ENCODE measurements at places on chromosomes 7 and 10.

GRCh38 chr10:6120691-6121090 is 31.9 kb downstream of the RBM17 start:
- no peak for DNase-seq

GRCh38 chr7:5143935-5144903 is 45.8 kb upstream of the WIPI2 start:
- DNase-seq = no peak

DNA sequence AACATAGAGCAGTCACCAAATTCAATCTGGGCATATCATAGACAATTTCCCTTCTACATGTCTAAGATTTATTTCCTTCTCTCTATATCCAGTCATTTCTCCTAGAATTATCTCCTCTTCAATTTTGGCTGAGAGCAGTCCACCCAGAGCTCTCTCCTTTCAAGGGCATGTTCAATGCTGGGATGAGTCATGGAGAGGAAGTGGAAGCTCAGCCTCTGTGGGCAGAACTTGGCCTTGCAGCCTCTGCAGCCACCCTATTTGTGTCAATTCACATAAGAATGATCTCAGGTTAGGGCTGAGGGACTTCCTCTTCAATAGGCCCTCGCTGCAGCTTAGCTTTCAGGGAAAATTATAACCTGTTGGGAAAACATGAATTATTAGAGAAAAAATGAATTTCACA is 560.8 kb downstream of the POM121L12 start:
- DNase-seq = no peak

DNA sequence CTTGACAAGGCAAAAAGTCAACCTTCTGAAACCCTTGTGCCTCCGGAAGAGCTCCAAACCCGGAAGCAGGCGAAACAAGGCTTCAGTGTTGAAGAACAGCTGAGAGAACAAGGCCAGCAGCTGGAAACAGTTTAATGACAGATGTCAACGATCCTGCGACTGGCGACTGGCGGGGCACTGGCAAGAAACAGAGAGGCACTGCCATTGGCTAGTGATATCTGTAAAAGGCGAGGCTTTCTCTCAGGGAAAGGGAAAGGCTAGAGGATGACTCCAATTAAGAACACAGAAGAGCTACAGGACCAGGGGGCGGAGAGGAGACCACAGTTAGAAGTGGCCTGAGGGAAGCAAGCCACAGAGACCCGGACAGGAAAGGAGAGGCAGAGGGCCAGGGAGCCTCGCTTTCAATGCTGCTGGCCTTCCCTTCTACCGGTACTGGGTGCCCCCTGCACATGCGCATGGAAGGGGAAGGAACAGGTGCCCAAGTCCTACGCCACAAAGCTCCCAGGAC is 19.4 kb downstream of the ITGB1 start:
- no peak for DNase-seq

GRCh38 chr10:75265856-75266255 is 30.1 kb upstream of the COMTD1 start:
- no peak for DNase-seq
